ENCODE measurements at places on chromosomes 1 and 21.
A peak's percentile ranks its signal among the peaks of the same experiment; 100 is the strongest.

- no peak for DNase-seq
These were observed 378.5 kb upstream of the CAMK1G start for GRCh38 chr1:209205039-209205438.

DNA sequence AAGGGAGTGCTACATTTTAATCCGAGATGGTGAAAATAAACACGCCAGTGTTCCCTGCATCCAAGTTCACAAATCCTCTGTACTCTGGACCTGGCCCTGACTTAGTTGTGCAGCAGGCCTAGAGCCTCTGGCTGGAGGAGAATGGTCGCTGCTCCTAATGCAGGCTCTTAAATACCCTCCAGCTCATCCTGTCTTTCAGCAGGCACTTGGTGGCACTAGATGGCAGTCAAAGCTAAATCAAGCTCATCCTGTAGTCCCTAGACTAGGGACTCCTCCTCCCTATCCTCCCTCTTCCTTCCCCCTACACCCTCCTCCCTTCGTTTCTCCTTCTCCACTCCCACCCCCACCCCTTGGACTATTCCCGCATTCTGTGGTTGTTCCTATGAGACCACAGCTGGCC is 41.6 kb upstream of the MTR start:
- DNase-seq: peak; percentile 73

DNA sequence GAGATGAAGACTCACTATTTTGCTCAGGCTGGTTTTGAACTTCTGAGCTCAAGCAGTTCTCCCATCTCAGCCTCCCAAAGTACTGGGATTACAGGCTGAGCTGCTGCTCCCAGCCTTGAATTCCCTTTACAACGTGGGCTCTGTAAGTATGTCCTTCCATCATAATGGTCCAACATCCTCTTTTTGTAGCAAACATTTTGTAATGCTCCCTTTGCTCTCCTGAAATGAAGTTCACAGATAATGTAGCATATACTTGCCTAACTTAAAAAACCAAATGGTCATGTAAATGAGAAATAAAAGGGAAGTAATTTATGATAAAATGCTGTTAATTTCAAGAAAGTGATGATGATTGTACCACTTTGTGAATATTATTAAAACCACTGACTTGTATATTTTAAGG is 30.5 kb upstream of the THEM4 start:
- no peak for DNase-seq

- no peak for DNase-seq
These were observed 217.8 kb downstream of the GRIK1 start for GRCh38 chr21:29721964-29722363.

DNA sequence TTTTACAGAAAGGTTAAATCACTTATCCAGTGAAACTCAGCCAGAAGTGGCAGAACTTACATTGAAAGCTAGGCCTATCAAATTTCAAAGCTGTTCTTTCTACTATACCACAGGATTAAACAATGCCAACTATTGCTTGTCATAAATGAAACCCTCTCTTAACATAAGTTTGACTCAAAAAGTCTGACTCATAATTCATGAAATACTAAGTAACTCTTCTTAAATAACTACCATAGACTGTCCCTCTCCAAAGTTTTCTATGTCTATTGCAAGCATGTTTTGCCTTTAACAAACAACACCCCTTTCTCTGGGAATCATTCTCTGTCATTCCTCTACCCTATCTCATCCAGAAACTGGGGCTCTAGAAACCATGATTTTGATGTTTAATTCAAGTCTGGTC is 109.5 kb upstream of the UBE2U start:
- DNase-seq: no peak

- DNase-seq: no peak
These were observed 2.1 kb upstream of the CD53 start for GRCh38 chr1:110870721-110871388.

DNA sequence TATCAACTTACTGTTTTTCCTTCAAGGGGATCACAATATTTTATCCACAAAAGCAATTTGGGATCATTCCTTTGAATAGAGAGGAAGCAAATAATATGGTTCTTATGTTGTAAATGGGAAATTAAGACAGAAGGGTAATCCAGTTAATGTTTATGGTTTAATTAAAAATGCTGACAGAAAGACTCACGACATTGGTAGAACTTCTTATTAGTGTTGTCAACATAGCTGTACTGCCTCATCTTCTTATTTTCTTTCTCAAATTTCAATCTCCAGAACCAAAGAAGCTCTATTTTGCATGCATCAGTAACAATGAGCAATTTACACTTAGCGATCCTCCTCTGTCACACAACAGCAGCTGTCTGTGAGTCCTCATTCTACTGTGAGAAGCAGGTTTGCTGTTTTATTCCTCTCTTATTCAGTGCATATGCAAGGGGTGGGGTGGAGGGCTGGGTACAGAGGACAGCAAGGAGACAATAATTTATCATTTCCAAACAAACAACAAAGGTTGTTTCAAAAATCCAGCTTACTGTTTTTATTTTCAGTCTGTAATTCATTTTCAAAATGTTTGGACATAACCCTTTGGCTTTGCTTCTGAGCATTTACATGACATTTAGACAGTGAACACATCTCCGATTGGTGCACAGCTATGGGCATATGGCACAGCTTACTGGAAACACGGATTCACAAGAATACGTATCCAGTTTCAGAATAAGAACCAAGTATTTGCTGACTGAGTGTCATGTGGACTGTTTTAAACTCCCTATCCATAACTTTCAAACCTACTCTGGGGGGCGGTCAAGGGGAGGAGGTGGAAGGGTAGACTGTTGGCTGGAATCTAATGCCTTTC is 335.9 kb downstream of the RGS7 start:
- no peak for DNase-seq

DNA sequence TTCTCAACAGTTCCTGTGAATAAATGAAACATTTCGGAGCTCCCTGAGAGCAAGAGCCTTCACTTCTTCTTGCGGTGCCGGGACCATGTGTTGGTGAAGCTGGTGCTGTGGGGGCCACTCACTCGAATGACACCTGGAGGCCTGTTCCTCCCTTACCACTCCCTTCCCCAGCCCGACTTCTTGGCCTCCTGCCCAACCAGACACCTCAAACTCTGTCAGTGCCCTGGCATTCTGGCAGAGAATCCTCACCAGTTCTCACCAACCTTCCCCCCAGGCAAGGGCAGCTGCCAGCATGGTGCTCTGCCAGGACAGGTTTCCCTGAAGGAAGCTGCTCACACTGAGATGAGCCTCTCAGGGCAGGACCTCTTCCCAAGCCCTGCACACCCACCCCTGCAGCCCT is 68.3 kb downstream of the MPZL1 start:
- no peak for DNase-seq

- no peak for DNase-seq
These were observed 837 bp downstream of the UBASH3A start for GRCh38 chr21:42404539-42404938.

- no peak for DNase-seq
These were observed 43.5 kb upstream of the ADARB1 start for GRCh38 chr21:45030682-45031570.

DNA sequence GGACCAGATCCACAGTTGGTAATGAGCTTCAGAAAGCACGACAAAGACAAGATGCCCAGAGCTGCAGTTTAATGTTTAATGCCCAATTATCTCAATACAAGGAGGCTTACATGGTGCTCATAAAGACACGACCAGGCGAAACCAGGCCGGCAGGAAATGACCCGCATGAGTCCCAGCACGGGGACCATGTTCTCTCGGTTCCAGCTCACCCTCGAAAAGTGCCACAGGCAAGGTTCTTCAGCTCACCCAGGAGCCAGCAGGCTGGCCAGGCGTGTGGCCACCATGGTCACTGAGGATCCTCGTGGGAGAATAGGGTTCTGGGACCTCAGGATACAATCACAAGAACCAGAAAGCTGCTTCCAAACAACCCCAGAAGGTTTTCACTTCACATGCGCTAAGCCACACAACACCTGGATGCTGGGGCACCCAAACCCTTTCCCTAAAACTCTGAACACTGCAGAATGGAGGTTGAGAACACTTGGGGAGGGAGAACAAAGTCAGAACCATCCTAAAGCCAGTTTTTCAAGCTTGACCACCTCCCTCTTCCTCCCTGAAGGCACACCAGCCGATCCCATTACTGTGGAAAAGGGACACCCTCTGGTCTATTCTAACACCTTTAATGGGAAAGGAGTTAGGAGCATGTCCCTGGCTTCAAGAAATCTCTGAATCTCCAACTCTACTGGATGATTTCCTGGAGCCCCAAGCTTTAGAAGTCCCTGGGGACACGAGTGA is 22.6 kb upstream of the ASAP3 start:
- DNase-seq: no peak

DNA sequence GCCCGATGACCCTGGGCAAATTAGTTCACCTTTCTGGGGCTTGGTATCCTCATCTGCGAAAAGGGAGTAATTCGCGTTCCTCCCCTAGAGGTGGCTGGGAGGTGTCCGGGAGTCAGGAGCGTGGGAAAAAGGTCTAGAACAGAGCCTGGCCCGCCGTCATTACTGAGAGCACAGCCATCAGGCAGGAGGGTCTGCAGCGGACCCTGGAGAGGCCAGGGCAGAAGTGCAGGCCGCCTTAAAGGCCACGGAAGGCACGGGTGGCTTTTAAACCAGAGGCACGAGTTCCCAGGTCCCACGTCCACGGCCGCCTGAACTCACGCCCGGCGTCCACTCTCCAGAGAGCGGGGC is 850 bp downstream of the PANK4 start:
- no peak for DNase-seq

DNA sequence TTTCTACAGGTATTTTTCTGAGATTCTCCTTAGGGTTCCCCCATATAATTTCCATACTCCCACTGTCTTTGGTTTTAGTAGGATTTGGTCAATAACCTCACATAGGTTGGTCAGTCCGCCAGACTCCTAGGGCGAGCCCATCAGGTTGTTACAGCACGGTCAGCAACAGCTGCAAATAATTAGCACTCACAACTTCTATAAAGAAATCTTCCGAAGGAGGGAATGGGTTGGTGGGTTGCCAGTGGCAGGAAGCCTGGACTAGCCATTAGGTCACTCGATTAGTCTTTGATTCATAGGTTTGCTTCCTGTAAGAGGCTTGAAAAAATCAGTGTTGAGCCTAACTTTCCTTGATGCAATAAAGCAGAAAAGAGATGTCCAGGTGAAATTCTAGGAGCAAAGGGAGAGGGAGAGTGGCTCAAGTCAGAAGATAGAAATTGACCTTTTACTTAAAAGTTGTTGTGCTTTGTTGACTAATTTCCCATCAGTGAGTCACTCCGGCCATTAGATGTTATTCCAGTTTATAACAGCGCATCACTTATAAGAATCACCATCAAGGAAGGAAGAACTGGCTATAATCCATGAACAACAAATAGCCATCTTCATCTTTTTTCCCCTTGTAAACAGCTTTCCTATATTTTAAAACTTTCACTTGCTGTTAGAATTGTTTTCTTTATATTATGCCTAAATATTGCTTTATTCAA is 88.3 kb downstream of the TPR start:
- no peak for DNase-seq

DNA sequence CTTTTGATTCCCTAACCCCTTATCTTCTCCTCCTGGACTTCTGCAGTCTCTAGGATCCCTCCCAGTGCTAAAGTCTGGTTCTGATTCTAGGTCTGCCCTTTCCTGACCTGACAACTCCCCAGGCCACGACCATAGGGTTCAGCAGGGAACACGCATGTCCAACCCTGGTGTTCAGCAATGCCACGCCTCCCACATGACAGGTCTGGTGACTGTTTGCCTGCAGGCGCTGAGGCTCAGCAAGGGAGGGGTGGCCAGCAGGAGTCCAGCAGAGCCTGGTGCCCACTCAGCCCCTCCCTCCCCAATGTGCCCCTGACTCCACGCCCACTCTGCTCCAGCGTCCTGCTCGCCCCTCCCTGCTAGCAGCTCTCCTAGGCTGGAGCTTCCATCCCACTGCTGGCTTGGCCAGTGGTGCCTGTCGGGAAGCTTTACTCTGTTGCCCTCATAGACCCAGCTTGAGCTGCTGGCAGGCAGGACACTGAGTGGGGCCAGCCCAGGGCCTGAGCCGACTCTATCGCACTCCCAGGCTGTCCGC is 17.3 kb downstream of the SLC9A1 start:
- no peak for DNase-seq

DNA sequence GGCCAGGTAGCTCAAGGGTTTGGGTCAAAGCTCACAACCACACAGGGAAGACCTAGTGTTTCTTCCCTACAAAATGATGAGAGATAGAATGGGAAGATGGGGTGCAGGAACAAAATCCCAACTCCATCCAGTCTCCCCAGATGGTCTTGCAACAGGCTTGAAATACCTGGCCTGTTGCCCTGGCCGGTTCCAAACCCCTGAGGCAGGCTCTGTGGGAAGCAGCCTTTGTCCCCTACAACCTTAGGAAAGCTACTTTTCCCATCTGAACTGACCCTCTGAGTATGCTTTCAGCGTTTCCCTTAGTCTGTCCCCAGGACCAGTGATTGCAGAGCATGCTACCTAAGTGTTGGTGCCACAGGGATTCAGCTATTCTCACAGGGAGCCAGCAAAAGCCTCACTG is 104.0 kb downstream of the GDAP2 start:
- DNase-seq: no peak

GRCh38 chr1:158003406-158003800 is 10.0 kb downstream of the KIRREL1 start:
- no peak for DNase-seq

DNA sequence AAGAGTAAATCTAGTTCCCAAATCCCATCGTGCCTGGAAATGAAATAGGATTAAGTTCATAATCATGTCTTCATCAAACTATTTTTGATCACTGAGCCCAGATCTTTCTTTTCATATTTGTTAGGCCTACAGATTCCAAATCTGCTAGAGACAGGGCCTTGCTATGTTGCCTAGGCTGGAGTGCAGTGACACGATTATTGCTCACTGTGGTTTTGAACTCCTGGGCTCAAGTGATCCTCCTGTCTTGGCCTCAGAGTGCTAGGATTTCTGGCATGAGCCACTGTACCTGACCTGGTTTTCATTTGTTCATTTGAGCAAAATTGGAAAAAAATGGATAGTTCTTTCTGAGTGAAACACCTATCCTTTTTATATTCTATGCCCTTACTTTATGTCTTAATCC is 28.0 kb upstream of the DIPK1A start:
- DNase-seq: no peak

GRCh38 chr1:24463776-24464735 is 38.6 kb upstream of the RCAN3 start:
- DNase-seq: no peak

DNA sequence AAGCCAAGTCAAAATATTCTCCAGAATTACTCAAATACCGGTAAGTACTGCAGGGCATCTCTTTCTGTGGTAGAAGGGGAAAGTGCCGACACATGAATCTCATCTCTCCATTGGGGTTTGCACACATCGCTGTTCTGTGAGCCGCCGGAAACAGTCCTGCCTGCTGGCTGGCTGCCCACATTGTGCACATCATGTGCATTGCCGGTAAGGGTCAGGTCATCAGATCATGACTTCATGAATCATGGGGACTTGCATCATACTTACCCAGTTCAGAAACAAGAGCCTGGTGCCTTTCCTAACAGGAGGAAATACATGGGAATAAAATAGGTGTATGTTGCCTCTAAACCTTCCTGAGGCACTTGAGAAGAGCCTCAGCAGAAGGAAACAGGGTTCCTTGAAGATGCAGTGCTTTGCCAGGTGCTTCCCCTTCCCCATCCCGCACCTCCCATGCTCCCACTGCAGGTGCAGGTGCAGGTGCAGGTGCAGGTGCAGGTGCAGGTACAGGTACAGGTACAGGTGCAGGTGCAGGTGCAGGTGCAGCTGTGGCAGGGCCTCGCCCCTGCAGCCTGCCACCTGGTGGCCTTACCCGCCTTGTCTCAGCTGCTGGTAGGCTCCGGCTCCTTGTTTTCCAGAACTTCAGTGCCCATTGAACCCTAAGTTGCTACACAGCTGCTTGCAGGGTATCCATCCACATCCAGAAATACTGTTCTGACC is 26.5 kb downstream of the GPR137B start:
- peak; percentile 29 for DNase-seq

GRCh38 chr1:160049101-160049500 is 17.3 kb upstream of the PIGM start:
- DNase-seq: no peak

GRCh38 chr1:169160845-169161495 is 54.5 kb downstream of the ATP1B1 start:
- DNase-seq: no peak

All from A549 (cell line).